D341Med (cell line): ENCODE measurements at places on chromosomes 7 and 10.

- no peak for DNase-seq
These were observed 123.7 kb downstream of the CUL2 start for GRCh38 chr10:34966451-34966850.

GRCh38 chr7:84701524-84702306 is 485.1 kb downstream of the SEMA3D start:
- no peak for DNase-seq

- DNase-seq, result peak; percentile 57
These were observed 574.6 kb upstream of the GALNT17 start for GRCh38 chr7:70557338-70557737.

DNA sequence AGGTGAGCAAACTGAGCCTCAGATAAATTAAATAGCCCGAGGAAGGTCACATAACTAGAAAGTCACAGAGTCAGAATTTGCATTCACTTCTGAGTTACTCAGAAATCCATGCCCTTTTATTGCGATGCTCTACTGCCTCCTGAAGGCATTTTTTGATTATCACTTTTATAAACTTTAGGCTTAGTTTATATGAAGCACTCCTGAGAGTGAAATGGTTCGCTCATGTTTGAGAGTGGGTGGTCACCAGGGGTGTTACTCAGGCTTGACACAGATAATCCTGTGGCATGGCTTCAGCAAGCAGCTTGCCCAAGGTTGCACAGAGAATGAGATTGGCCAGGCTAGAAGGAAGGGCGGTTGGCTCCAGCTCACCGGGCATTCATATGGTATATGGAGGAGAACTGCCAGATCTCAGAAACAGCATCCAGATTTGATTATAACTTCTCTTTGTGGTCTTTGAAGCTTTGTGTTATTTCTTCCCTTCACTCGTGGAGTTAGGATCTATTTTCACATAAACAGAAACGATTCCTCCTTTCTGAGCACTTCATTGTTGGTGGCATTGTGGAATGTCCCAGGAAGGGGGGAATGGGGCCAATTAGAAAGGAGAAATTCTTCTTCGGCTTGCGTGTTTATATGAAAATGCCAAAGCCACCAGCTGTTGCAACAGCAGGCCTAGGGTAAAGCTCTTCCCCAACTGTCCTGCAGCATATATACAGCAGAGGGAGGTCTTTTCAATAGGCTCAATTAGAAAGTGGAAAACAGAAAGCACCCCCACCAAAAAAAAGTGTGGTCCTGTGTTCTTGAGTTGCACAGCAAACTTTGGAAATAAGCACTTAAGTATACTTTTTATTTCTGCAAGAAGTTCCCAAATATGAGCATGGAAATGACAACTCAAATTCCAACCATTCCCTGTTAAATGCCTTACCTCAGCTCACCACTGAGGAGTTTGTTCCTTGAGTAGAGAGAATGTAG is 628.8 kb downstream of the SUGCT start:
- peak; percentile 28 for DNase-seq

- no peak for DNase-seq
These were observed 398.9 kb upstream of the GALNT17 start for GRCh38 chr7:70733090-70733489.

GRCh38 chr7:5495581-5496375 is 72.1 kb upstream of the TNRC18 start:
- DNase-seq, result peak; percentile 69

- no peak for DNase-seq
These were observed 15.3 kb upstream of the CACUL1 start for GRCh38 chr10:118769898-118770600.

DNA sequence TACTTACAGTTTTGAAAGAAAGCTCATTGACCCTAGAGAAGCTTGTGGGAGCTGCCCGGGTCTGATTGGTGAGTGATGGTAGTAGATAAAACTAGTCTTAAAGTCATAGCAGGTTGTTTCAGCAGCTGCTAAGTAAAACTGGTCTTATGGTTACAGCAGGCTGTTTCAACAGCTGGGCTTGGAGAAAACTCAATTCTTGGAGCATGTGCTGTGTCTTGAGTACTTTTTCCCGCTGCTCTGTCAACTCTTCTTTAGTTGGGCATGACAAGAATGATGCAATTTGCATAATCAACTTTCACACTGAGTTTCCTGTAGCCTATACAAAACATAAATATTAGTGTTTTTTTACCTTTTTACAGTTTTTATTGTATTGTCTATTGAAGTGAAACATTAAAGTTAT is 707.9 kb downstream of the AUTS2 start:
- DNase-seq, result no peak

- DNase-seq, result no peak
These were observed 214.3 kb downstream of the DGKB start for GRCh38 chr7:14688208-14688607.

DNA sequence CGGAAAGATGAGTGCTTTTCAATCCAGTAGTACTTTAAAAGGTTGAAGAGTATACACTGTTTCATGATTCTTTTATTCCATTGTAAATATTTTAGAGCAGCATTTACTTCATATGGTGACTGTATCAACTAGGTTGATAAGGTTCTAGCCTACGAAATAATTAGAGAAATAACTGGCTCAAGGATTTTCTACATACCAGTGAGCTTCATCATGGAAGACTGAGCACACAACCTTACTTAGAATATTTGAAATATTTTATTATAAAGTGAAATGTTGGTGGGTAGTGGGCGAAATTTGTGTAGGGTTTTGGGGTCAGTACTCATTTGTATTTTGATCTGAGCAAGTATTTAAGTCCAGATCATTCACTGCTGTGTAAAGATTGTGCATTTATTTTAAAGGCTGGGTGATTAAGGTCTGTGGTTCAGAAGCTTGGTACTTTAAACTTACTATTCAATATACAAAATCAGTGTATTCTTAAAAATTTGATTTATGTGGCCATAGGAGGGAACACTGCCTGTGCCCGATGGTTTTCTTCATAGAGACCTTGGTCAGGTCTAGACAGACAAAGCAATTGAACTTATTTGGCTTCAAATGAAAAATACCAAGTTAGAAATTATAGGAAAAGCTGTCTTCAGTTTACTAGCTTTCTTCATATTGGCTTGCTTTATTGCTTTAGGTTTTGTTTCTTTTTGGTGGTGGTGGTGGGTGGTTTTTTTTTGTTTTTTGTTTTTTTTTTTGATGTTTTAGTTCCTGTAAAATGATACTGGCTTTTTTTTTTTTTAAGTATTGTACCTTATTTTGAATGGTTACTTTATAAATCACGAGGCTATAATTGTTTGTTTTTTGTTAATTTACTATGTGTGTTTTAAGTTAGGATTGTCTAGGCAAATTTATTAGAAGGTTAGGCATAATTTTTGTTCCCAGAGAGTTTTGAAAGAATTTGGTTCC is 3.0 kb downstream of the KMT2E start:
- DNase-seq, result no peak

GRCh38 chr10:76040107-76040829 is 608.8 kb downstream of the LRMDA start:
- no peak for DNase-seq

DNA sequence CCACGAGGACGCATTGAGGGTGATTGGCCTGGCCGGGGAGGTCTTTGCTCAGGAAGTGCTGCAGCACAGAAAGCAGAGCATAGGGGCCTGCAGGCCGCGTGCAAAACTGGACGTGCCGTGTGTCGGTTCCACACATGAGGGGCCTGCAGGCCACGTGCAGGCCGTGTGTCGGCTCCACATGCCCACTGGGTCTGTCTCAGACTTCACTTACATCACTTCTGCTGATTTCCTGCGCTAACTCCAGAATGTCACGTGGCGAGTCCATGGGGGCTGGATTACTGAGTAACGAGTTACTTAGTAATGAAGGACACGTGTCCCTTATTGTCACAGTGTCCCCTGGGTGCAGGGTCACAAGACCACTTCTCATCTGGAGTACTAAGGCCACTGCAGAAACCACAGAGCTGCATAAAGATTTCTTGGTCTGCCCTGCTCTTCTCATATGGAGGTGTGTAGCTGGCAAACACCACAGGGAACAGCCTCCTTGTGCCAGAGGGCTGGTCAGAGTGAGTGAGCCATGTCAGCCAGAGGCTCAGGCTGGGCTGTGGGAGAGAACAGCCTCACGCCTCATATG is 60.8 kb downstream of the GDI2 start:
- DNase-seq, result no peak

- DNase-seq, result no peak
These were observed 22.4 kb downstream of the GRM8 start for GRCh38 chr7:127230192-127230925.

- DNase-seq, result no peak
These were observed 8.1 kb downstream of the ATP5MF start for GRCh38 chr7:99457650-99458493.

GRCh38 chr10:11478807-11479206 is 132.6 kb downstream of the USP6NL start:
- DNase-seq, result no peak

DNA sequence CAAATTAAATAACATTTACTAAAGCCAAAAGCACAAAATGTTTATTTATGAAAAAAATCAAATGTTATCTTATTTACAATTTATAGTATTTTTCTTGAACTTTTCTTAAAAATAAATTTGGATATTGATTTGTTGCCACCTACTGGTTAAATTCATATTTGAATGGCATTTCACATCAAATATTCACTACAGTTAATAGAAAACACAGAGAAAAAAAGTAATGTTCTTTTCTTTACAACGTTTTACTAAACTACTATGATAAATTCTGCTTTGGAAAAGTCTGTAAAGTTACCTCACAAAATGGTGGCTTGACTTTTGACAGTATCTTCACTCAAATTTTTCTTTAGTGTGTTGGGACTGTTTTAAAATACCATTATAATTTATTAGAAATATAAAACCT is 52.7 kb downstream of the SRPK2 start:
- no peak for DNase-seq

GRCh38 chr7:47233996-47234395 is 347.9 kb downstream of the TNS3 start:
- no peak for DNase-seq

- DNase-seq, result no peak
These were observed 255.3 kb downstream of the CELF2 start for GRCh38 chr10:11272915-11273389.

GRCh38 chr7:44754802-44755697 is 6.4 kb downstream of the ZMIZ2 start:
- DNase-seq, result peak; percentile 17

DNA sequence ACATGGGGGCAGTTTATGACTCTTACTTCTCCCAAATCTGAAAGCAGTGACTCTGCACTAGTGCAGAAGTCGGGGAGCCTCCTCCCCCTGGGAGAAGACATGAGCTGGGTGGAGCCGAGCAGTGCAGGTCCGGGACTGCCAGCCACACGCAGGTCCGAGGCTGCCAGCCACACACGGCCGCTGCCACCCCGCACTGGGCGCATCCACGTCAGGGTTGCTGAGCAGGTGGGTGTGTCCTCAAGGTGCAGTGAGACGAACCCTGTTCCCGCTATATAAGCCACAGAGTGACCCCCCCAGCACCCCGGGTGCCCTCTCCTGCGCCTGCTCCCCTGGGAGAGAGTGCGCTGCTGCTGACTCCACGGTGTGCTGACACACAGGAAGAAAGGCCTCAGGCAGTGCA is 430.2 kb downstream of the PTPRN2 start:
- DNase-seq, result no peak

DNA sequence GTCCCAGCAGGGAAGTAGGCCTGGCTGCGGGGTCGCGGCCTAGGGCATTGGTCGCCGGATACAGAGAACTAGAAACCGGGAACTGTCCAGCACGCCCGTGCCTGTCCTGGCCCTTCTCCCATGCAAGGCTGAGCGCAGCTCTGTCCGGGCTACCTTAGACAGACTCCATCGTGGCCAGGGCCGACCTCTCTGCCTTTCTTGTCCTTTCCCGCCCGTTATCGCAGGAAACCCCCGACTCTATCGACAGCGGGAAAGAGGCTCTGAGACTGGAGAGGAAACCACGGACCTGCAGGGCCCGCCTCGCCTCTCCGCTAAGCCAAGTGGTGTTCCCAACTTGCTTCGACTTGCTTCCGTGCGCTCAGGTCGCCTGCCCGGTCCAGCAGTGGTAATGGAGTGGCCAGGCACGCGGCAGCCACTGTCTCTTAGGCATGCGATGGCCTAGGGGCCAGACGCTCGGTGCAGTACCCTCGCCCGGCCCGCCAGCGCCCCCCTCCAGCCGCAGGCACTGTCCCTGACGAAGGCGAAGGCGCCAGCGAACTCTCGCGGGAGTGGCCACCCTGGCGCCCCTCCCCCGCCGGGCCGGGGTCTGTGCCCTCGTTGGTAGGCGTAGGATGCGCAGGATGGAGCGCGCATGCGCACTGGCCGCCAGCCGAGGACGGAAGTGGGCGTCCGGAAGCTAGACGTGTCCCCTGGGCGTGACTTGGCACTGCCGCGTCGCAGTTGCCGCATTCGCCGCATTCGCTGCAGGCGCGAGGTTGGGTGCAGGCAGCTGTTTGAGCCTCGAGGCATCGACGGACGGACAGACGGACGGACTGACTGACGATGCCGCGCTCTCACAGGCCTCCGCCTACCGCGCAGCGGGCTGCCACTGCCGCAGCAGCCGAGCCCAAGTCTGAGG is 54.4 kb downstream of the MCMBP start:
- DNase-seq, result peak; percentile 17

DNA sequence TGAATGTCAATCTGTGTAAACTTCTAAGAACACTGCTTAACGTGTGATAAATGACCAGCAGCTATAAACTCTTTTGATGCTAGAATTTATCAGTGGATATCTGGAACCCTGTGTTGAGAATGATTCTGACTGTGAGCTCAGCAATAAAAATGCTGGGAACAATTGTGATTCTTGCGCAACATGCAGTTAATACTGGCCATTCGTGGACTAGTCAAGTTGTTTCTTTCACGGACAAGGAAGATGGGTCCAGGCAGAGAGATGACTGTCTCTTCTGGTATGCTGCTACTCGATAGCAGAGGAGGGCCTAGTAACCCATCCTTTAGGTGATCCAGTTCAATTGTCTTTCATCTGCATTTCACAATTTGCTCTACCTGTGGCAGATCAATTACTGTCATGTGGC is 394.8 kb upstream of the IGFBP3 start:
- DNase-seq, result no peak

GRCh38 chr7:130721486-130722277 is 12.3 kb downstream of the KLF14 start:
- DNase-seq, result peak; percentile 41

- no peak for DNase-seq
These were observed 38.7 kb downstream of the LAMB4 start for GRCh38 chr7:108091461-108091831.

GRCh38 chr7:134690614-134691504 is 44.2 kb downstream of the BPGM start:
- no peak for DNase-seq

DNA sequence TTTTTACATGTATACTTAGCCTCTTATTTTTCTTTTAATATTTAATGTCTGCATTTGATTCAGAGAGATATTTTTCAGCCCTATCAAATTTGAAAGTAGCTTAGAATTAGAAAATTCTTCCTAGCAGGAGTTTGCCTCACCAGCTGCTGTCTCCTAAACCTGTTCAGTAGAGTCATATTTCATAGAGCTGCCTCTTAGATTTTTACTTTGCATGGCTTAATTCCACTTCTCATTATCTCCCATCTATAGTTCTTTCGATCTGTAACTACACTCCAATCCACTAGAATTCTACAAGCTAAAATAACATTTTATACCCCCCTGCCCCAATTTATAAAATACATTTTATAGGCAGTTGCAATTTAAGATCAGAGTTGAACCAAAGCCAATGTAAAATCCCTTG is 227.0 kb downstream of the ANK3 start:
- DNase-seq, result no peak

- DNase-seq, result no peak
These were observed 65.5 kb downstream of the INSIG1 start for GRCh38 chr7:155363146-155363539.
